A549 treated with AZD2906 at 1 μM for 4 hours (cell line): ENCODE measurements at places on chromosomes 7 and 10. TPM values are rescaled to one million over a fixed set of nuclear protein-coding genes. Genes with fewer than 3 reads are reported as not detected.

Gene CFTR
- 0.03 TPM in 1 of 5 replicates, not detected in the others for total RNA-seq

Gene TSPAN12
- total RNA-seq: 0.25 to 0.48 TPM (median 0.34 TPM) in 5 replicates

Gene AKR1B15
- total RNA-seq: 24.4 to 37.9 TPM (median 33.8 TPM) in 5 replicates

Gene OR2A7
- not detected in 5 replicates for total RNA-seq

Gene DLX5
- not detected in 5 replicates for total RNA-seq

Gene BBS9
- 2.6 to 3.9 TPM (median 2.7 TPM) in 5 replicates for total RNA-seq

Gene FXYD4
- total RNA-seq: not detected in 5 replicates

Gene MKX
- not detected in 5 replicates for total RNA-seq

Gene PRKG1
- 0.01 to 0.02 TPM (median 0.01 TPM) in 3 of 5 replicates, not detected in the others for total RNA-seq

Gene HECW1
- 15.3 to 20.0 TPM (median 18.4 TPM) in 5 replicates for total RNA-seq

Gene MCM10
- total RNA-seq: 17.9 to 24.7 TPM (median 20.1 TPM) in 5 replicates
